H1 (cell line): ENCODE measurements at places on chromosomes 1 and 21. TPM values are rescaled to one million over a fixed set of nuclear protein-coding genes. Genes with fewer than 3 reads are reported as not detected.

Gene S100A7A
- not detected in 2 replicates for total RNA-seq

Gene KIF14
- total RNA-seq = 22.5 and 23.3 TPM in 2 replicates

Gene PTPN22
- not detected in 2 replicates for total RNA-seq

DNA sequence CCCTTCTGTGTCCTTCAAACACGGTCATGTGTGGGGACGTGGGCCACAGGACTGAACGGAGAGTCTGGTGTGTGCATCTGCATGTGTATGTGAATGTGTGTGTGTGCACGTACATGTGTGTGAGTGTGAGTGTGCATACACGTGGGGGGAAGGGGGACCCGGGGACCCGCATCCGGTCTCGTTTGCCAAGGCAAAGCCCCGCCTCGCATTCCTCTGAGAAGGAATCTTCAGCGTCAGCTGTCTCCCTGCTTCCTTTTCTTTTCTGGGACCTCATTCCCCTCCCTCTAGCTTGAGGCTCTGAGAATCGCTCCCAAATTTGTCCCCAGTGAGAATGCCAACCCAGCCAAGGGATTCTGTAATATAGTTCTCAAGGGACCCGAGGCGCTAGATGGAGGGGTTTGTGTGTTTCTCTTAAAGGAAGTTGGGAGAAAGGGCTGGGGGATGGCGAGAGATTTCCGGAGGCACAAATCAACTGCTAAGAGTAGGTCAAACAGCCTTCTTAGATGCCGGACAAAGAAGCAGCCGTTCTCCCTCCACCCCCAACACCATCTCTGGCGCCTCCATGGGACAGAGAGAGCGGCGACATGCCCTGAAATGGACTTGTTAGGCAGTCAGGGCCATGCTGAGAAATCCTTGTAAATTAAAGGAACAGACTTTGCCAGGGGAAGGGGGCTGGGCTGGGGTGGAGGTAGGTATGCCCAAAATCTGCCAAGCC is 6.6 kb downstream of the IFFO2 start:
- H3K4me3 ChIP-seq = no peak overlapping the region
- H3K36me3 ChIP-seq = no peaks in the 10 kb centered on the region
- no peak for DNase-seq
- peaks cover 22% of the 10 kb centered on the region for H3K4me1 ChIP-seq

GRCh38 chr1:227723474-227723873 is 11.6 kb downstream of the JMJD4 start:
- no peaks in the 10 kb centered on the region for H3K4me1 ChIP-seq
- H3K27ac ChIP-seq = no peak overlapping the region
- DNase-seq = no peak
- H3K4me3 ChIP-seq = no peak overlapping the region
- no peaks in the 10 kb centered on the region for H3K27me3 ChIP-seq

GRCh38 chr1:47532921-47533792 is 95.3 kb downstream of the FOXD2 start:
- H3K36me3 ChIP-seq = no peaks in the 10 kb centered on the region
- H3K27ac ChIP-seq = no peak overlapping the region
- peak overlapping the region; percentile 59 for H3K4me3 ChIP-seq
- H3K27me3 ChIP-seq = 0 out of 2 replicates have a peak, but pooled peaks cover 2% of the 10 kb centered on the region
- H3K4me1 ChIP-seq = peaks cover 8% of the 10 kb centered on the region

- peaks cover 15% of the 10 kb centered on the region for H3K27me3 ChIP-seq
- no peak overlapping the region for H3K27ac ChIP-seq
- H3K36me3 ChIP-seq = 0 out of 2 replicates have a peak, but pooled peaks cover under 1% of the 10 kb centered on the region
Observed at GRCh38 chr1:16617778-16618580, 4.6 kb upstream of the NBPF1 start.

GRCh38 chr1:32749332-32749731 is 46.8 kb upstream of the SYNC start:
- no peak overlapping the region for H3K27ac ChIP-seq
- no peaks in the 10 kb centered on the region; the same call in none of the 2 replicates for H3K4me1 ChIP-seq
- H3K36me3 ChIP-seq = no peaks in the 10 kb centered on the region

GRCh38 chr21:45994086-45994661 is 12.6 kb downstream of the COL6A1 start:
- no peak for DNase-seq
- H3K4me3 ChIP-seq = no peak overlapping the region
- H3K27me3 ChIP-seq = no peaks in the 10 kb centered on the region
- no peaks in the 10 kb centered on the region for H3K4me1 ChIP-seq
- H3K36me3 ChIP-seq = peaks cover 62% of the 10 kb centered on the region; the same call in 1 of the 2 replicates

GRCh38 chr1:42737257-42737656 is 2.8 kb downstream of the CLDN19 start:
- H3K36me3 ChIP-seq = no peaks in the 10 kb centered on the region
- no peaks in the 10 kb centered on the region for H3K27me3 ChIP-seq
- no peak overlapping the region for H3K4me3 ChIP-seq

- DNase-seq = no peak
- no peak overlapping the region for H3K27ac ChIP-seq
- no peaks in the 10 kb centered on the region for H3K27me3 ChIP-seq
Observed at GRCh38 chr1:230149751-230150584, 82.9 kb downstream of the GALNT2 start.

- H3K27me3 ChIP-seq = no peaks in the 10 kb centered on the region
- no peak for DNase-seq
- no peaks in the 10 kb centered on the region for H3K4me1 ChIP-seq
- H3K4me3 ChIP-seq = no peak overlapping the region
- H3K27ac ChIP-seq = no peak overlapping the region
Observed at GRCh38 chr1:60255565-60255964, 182.0 kb upstream of the C1orf87 start.

DNA sequence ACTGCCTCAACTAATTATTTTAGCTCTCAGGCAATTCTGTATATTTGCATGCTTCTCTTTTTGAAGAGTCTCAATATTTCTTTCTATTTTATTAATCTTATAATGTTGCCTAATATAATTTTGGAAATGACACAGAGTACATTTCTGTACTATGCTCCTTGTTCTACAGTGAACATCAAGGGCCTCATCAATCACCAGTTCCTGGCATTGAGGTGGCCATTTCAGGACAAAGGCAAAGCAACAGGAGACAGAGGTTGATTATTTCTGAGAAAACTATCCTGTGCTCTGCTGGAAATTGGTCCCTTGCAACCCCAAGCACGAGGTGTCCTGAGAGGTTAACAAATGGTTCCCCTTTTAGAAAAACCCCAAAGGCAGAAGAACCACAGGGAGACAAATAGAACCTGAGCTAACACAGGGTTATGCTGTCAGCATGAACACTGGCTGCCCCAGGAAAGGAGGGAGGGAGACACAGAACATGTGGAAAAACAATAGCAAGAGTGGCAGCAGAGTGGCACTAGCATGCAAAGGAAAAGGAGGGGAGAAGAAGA is 63.9 kb upstream of the VAV3 start:
- H3K4me1 ChIP-seq = no peaks in the 10 kb centered on the region
- H3K4me3 ChIP-seq = no peak overlapping the region
- no peaks in the 10 kb centered on the region for H3K36me3 ChIP-seq
